ENCODE measurements at places on chromosomes 16 and 17.

GRCh38 chr16:8694795-8695728, 20.6 kb downstream of the ABAT start:
- DNase-seq = no peak

- DNase-seq = no peak
Observed at GRCh38 chr16:6827267-6827666, 505.4 kb upstream of the RBFOX1 start.

GRCh38 chr17:62754631-62755030, 53.5 kb downstream of the MARCHF10 start:
- no peak for DNase-seq

DNA sequence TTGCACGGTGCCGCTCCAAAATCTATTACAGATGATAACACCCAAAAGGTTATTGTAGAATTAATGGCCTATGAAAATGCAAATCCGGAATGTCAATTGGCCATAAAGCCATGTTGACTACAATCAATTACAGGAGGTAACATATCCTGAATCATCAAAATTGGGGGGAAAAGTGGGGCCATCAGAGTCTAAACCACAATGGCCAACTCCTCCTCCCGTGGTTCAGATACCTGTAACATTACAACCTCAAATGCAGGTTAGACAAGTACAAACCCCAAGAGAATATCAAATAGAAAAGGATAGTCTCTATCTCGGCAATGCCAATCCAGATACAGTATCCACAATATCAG, 14.9 kb downstream of the FLYWCH1 start:
- DNase-seq = no peak

- no peak for DNase-seq
Observed at GRCh38 chr16:50285406-50286003, 19.2 kb downstream of the ADCY7 start.

GRCh38 chr16:20612551-20613480, 36.6 kb upstream of the ACSM2B start:
- no peak for DNase-seq

- no peak for DNase-seq
Observed at GRCh38 chr17:48542114-48542656, 2.7 kb downstream of the HOXB2 start.

DNA sequence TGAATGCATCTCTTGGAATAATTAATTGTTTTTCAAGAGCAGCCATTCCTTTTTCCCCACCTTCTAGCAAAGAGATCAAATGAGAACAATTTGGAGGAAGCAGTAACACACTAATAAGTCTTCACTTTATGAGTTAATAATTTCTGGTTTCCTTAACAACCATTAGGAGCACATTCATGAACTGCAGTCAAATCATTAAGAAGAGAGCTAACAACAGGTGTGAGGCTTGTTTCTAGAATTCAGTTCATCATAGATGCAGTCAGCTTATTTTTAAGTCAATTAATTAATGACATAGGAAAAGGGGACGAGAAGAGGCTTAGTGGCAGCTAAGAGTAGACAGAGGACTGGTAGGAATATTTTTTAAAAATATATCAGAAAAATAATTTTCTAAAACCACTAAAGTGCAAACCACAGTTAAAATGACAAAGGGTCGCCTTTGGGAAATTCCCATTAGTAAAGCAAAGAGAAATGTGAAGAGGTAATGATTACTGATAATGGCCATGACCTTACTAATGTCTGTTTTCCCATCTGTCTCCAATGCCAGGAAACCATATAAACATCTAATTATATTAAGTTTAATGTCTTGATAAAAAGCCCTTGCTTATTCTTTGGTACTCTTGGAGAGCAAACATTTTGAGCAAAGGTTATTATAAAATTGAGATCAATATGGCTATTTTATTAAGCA, 184.2 kb downstream of the KCNJ2 start:
- no peak for DNase-seq

DNA sequence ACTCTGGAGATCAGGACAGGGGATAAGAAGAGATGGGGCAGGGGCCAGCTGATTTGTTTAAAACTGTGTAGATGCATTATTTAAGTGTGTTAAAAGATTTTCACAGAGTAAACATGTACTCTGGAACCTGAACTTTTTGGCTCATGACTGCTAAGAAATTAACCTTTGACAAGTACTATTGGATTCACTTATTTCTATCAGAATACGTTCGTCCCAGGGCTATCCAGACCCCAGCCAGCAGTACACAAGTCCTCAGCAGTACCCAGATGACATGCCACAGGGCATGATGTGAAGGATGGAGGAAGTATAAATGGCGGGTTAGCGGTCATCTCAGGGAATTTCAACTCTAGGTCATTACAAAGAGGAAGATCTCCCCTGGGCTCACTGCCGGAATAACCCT, 253.7 kb downstream of the STX8 start:
- DNase-seq = no peak

DNA sequence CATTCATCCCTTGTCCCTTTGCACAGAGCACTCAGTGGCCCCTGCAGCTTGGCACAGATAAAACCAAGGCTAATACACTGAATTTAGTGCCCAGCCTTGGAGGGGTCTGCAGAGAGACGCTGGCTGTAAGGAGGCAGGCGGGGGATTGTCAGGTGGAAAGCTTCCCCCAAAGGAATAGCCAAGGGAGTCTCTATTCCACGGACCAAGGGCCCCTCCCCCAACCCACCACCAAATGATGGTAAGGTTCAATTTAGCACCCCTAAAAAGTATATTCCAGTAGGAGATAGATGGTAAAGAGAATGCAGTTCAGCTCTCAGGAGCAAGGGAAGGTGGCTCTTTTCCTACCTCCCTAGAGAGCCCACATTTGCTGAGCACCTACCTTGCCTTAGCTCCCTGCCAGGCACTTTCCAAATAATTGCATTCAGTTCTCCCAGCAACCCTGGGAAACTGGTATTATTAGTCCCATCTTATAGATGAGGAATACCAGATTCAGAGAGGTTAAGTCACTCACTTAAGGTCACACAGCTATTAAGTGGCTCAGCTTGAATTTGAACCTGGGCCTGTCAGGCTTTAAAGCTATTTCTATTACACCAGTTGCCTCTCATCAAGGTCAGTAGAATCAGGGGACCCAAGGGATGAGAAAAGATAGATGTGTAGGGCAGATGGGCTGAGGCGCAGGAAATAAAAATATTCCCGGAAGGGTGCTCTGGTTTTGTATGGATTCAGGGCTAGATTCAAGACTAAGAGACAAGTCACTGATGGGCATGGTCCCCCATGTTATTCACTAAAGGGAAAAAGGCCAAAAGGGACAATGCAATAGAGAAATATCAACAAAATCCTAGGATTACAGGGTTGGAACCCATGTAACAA, 20.0 kb upstream of the ZFHX3 start:
- DNase-seq = no peak

DNA sequence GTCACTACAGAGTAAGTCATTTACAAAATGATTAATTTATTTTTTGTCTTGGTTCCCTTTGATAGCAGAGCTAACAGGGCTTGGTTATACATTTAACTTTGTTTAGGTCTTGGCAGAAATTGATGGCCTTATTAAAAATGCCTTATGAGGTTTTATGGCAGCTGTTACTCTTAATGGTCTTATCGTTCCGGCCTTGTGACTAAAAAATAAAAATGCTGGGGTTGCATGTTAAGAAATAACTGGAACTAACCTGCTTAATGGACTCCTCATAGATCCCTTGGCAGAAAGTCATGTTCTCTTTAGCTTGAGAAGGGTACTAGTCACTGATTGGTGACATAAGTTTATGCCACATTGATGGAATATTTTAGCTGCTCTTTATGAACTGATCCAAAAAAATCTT, 18.3 kb downstream of the COX11 start:
- no peak for DNase-seq

DNA sequence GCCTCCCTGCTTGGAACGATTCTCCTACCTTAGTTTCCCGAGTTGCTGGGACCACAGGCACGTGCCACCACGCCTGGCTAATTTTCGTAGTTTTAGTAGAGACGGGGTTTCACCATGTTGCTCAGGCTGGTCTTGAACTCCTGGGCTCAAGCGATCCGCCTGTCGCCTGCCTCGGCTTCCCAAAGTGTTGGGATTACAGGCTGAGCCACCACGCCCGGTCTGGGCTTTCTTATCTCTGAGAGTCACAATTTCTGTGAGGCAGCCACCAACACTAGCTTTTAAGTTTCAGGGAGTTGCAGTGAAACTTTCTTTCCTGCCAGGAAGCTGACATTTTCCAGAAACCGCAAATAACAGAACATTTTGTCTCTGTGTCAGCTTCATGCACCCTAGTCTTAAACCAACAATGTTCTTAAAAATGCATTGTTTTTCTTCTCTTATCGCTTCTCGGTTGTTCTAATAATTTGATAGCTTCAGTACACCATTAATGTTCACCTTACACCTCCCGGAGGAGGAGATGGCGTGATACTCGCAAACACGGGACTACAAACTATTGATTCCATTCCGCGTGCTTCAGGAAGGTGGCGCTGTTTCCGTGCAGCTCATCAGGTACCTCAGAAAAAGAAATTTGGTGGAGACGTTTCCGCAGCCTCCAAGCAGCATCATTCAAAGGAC, 7.4 kb upstream of the DHRS7B start:
- peak; percentile 78 for DNase-seq

DNA sequence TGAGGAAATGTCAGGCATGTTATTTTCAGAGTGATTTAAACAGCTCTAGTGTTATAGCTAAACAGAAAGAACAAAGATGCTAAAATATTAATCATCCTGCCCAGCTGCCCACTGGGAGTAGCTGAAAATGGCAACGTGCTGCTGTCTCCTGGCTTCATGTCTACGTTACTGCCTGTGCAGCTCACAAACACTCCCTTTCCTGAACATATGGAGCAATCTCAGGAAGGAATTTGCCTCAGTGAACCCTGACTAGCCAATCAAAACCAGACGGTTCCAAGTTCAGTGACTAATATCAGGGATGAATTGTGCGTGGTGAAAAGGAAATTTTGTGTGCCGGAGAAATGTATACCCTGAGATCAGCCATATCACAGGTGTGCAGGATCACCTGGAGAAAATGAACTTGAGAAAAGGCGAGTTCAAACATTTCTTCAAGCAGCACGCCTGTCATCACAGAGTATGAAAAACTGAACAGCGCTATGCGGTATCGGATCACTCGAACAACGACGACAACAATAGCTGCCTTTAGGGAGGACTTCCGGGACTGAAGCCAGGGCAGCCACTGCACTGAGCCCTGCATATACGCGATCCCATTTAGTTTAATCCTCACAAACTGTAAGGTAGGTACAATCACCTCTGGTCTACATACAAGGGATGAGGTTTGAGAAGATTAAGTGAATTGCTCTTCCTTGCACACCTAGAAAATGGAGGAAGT, 110.3 kb downstream of the STX8 start:
- DNase-seq = no peak
